ENCODE measurements at places on chromosomes 11 and 22. TPM values are rescaled to one million over a fixed set of nuclear protein-coding genes. Genes with fewer than 3 reads are reported as not detected.

- no peaks in the 10 kb centered on the region for H3K36me3 ChIP-seq
- DNase-seq = no peak
- H3K4me3 ChIP-seq = no peak overlapping the region
These were observed 5.6 kb downstream of the CSTPP1 start for GRCh38 chr11:46942172-46942571.

DNA sequence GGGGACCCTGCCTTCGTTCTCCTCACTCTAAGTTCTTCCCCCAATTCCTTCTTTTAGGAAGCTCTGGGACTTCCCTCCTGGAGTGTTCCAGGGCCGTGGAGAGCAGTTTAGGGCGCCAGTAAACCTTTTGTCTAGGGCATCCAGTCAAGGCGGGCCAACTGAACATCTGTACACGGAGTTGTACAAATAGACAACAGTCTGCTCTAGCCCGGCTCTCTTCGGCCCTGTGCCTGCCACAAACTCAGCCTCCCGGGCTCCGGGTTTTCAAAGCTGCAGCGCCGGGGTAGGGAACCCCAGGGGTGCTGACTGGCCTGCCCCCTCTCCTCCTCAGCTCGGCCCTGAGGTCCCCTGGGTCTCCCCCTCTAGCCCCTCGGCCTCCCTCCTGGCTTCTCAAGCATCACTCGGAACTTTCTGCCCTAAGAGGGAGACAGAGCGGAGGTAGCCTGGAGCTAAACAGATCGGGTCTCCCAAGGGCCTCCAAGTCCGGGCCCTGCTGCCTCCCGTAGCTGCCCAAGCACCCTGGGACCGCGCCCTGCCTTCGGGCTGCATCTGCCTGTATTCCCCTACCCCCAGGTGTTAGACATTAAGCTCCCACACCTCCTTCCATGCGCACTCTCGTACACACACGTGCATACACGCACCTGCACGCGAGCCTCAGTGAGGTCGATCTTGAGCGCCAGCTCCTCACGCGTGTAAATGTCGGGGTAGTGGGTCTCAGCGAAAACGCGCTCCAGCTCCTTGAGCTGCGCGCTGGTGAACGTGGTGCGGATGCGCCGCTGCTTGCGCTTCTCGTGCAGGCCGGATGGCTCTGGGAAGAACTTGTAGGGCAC, 3.3 kb downstream of the PHOX2A start:
- DNase-seq = no peak
- H3K4me1 ChIP-seq = peaks cover 17% of the 10 kb centered on the region
- H3K27ac ChIP-seq = no peak overlapping the region
- peaks cover 24% of the 10 kb centered on the region for H3K36me3 ChIP-seq

DNA sequence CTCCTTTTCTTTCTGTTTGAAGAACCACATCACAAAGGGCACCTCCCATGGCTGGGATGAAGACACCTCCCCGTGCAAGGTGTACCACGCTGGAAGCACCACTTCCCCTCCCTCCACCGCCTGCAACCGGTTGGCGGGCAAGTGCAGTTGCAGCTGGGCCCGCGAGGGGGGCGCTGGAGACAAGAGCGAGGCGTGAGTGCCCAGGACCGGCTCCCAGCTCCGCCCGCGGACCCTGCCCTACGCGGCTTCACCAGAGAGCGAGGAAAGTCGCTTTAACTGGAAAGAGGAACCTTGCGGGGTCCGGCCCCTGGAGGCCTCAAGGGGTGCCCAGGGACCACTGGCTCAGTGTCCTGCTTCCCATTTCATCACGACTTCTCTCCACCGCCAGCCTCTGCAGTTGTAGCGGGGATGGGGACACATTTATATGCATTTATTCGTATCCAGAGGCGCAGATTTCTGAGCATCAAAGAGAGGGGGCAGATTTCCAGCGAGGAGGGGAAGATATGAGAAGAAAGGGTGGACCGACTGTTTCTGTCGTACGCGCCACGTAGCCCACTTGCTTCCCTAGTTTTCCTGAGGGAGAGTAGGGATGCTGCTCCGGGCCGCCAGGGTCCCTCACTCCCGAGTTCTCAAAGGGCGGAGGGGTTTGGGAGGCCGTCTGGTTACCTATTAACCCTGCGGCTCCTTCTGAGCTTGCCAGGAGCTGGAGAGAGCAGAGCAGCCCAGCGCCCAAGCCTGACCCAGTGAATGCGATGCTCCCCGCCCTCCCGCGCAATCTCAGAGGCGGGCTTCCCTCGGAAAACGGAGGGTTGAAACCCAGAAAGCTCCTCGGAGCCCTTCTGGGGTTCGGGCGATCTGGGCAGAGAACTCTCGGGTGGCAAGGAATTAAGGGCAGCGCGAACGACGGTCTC, 3.5 kb downstream of the ESAM start:
- H3K36me3 ChIP-seq = no peaks in the 10 kb centered on the region
- no peak overlapping the region for H3K4me3 ChIP-seq
- no peak overlapping the region for H3K27ac ChIP-seq

DNA sequence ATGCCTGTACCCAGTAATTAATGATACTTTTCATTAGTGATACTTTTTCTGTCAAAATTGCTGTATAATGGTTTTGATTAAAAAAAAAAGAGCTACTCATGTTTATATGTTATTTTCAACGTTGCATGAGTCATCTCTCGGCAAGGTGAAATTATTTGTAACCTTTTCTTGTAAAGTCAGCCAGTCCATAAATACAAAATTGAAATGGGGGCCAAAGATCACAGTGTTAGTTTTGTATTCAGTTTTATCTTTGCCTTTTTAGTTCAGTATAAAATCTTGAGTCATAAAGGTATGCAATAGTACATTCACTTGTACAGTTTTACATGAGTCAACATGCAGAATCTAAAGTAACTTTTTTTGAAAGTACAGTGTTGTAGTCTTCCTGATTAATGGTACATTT, 4.3 kb downstream of the ARHGEF12 start:
- H3K27me3 ChIP-seq = peaks cover 50% of the 10 kb centered on the region
- H3K27ac ChIP-seq = no peak overlapping the region
- no peak overlapping the region for H3K4me3 ChIP-seq
- peaks cover 10% of the 10 kb centered on the region for H3K4me1 ChIP-seq

DNA sequence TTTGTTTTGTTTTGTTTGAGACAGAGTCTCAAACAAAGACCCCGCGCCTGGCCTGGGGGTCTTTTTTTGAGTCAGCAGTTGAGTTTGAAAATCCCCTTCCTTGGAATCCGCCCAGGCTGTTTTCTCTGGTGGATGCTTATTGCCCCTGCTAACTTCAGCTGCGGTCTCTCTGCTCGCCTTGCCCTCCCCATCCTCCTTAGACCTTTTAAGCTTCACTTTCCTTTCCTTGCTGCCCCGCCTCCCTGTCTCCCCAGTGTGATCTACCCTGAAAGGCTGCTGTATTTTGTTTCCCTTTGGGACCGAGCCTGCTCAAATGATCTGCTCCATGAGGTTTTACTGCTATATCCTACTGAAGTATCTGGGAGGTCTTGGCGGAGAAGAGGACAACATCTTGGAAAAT, 2.5 kb downstream of the USP18 start:
- H3K4me1 ChIP-seq = peaks cover 3% of the 10 kb centered on the region
- DNase-seq = no peak
- no peak overlapping the region for H3K4me3 ChIP-seq

DNA sequence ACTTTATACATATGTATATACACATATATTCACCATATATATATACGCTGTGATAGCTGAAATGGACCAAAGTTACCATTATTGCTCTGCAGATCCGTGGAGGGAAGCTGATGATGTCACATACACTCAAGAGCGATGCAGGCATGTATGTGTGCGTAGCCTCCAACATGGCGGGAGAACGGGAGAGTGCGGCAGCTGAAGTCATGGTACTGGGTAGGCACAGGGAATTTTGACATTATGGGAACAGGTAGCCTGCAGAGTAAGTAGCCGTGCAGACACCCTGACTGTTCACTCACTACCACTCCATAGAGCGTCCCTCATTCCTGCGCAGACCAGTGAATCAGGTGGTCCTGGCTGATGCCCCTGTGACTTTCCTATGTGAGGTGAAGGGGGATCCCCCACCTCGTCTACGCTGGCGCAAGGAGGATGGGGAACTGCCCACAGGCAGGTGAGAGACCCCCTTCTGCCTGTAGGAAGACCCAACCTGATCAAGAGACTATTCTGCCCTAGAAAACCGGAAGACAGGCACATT, 4.7 kb downstream of the ROBO3 start:
- peaks cover 4% of the 10 kb centered on the region for H3K4me1 ChIP-seq
- H3K4me3 ChIP-seq = no peak overlapping the region
- no peaks in the 10 kb centered on the region for H3K36me3 ChIP-seq
- peaks cover 62% of the 10 kb centered on the region for H3K27me3 ChIP-seq

DNA sequence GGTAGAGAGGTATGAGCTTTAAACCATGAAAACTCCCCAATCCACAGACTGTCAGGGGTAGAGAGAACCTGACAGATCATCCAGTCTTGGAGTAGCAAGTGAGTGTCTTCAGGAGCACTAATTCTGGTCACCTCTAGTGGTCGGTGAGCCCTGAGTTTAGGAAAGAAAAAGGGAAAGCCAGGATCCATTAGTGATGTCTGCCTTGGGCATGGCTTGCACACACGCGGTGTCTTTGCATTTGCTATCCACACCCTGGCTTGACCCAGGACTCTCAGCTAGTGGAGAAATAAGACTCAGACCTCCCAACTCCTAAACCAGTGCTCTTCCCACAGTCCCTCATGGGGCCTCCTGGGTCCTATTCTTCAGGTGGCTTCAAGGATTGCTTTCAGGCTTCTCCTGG, 19.3 kb downstream of the POU2F3 start:
- no peaks in the 10 kb centered on the region for H3K4me1 ChIP-seq
- no peak overlapping the region for H3K4me3 ChIP-seq
- H3K27ac ChIP-seq = no peak overlapping the region
- no peak for DNase-seq
- H3K27me3 ChIP-seq = no peaks in the 10 kb centered on the region
- no peaks in the 10 kb centered on the region for H3K36me3 ChIP-seq

GRCh38 chr22:19872779-19873137, 18.1 kb upstream of the GNB1L start:
- peaks cover 28% of the 10 kb centered on the region for H3K4me1 ChIP-seq
- H3K27me3 ChIP-seq = no peaks in the 10 kb centered on the region
- H3K36me3 ChIP-seq = no peaks in the 10 kb centered on the region
- no peak for DNase-seq
- H3K4me3 ChIP-seq = no peak overlapping the region

- no peak for DNase-seq
- H3K36me3 ChIP-seq = no peaks in the 10 kb centered on the region
- no peak overlapping the region for H3K27ac ChIP-seq
- H3K4me3 ChIP-seq = no peak overlapping the region
These were observed 13.8 kb downstream of the UQCR10 start for GRCh38 chr22:29780748-29781676.

DNA sequence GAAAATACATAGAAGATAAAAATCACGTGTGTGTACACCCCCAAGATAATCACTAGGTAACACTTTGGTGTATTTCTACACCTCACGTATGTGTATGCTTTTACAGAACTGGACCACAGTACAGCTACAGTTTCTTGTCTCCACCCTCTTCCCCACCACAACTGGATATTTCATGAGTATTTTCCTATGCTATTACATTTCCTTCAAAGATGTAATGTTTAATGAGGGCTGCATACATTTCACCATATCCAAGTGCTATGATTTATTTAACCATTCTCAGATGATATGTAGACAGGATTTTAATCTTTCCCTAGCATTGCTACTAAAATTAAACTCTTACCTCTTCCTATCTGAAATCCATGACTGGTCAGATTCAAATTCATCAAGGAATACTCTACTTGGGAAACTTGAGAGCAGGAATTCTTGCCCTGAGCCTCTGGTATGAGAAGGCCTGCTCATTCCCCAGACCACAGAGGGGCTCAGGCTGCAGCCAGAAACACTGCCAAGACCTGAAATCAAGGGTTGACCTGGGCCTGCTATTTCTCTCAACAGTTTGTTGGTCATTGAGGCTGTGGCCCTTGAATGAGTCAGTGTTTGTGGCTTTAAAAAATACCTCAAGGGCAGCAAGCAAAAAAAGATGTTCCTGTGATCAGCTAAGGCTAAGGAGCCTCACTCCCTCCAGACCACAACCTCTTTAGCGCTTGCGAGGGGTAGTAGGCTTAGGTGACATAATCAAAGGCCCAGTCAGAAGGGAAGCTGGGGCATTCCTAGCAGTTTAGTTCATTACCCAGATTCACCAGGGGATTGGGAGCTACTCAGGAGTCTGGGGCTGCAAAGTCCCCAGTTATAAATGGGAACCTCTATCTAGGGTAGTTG, 55.5 kb downstream of the ABTB2 start:
- H3K4me3 ChIP-seq = no peak overlapping the region
- H3K36me3 ChIP-seq = no peaks in the 10 kb centered on the region
- H3K27ac ChIP-seq = no peak overlapping the region
- H3K27me3 ChIP-seq = no peaks in the 10 kb centered on the region
- no peak for DNase-seq

DNA sequence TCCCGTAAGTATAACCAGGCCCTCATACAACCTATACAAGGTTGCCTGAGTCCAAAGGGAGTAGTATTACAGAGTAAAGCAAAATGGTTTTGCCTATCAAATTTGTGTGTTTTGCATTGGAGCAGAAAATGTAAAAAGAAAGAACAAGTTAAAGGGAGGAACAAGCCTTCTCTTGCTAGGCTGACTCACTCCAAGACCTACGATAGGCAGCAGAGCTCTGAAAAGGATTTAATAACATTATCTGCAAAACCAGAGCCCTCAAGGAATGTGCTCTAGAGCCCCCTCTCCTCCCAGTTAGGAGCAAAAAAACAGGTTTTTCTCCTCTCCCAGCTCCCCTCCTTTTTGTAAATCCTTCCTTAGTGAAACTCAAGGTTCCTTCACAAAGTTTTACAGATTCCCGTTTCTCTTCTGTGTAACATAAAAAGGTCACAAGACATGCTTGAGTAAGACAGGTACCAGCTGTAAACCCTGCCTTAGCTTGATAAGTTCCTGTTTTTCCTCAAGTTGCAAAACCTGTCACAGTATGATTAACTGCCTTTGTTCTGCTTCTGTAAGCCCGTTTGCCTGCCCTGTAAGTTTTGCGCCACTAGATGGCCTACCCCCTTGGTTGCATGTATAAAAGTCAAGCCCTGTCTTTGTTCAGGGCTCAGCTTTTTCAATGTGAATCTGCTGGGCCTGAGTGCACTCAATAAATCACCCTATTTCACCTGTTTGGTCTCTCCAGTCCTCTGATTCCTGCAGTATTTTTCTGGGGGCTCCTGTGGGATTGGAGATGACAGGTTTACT, 498.2 kb downstream of the KCNA4 start:
- H3K4me3 ChIP-seq = no peak overlapping the region
- no peak for DNase-seq
- no peaks in the 10 kb centered on the region for H3K27me3 ChIP-seq
- H3K36me3 ChIP-seq = no peaks in the 10 kb centered on the region

DNA sequence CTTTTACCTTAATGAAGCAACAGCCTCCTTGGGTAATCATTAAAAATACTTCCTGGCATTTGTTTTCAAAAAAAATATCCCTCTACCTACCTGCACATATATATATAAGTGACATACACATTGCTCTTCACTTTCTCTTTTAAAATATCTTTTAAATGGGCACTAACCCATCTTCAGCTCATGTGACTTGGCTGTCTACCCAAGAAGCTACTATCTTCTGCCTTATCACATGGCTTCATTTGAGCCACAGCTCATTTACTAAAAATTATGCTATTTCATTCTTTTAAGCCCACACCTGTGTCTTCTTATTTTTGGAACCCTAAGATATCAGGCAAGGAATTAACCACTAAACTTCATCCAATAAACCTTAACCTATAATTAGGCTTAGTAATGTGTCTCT, 37.0 kb upstream of the SOX6 start:
- H3K36me3 ChIP-seq = no peaks in the 10 kb centered on the region
- H3K27ac ChIP-seq = no peak overlapping the region
- H3K27me3 ChIP-seq = no peaks in the 10 kb centered on the region
- H3K4me1 ChIP-seq = no peaks in the 10 kb centered on the region
- no peak for DNase-seq

The IFT27 gene
- 23.0 TPM for total RNA-seq

The MAJIN gene
- total RNA-seq = 0.14 TPM

The TIMP3 gene
- 8.7 TPM for total RNA-seq

The PHOX2A gene
- 0.05 TPM for total RNA-seq

The MTA2 gene
- 121 TPM for total RNA-seq

The OR4C45 gene
- total RNA-seq = not detected

The BET1L gene
- total RNA-seq = 9.3 TPM

The ST14 gene
- 13.7 TPM for total RNA-seq

Data from thymus (tissue), 14 donors.